ENCODE measurements at places on chromosomes 13 and 19.

DNA sequence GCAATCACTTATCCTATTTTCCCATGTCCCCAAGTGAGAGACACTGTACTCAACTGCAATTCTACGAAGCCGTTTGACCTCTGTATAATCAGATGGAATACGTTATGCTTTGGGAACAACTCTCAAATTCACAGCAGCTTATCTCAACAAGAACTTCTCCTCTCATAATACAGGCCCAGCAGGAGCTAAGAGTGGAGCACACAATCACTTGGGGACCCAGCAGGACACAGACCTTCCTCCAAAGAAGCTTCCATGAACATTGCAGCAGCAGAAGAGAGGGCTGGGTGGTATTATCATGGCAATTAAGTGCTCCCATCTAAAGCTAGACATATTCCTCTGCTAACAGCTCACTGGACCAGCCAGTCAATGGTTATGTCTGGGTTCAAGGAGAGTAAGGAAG, 428.3 kb upstream of the MIR17HG start:
- DNase-seq, result no peak

DNA sequence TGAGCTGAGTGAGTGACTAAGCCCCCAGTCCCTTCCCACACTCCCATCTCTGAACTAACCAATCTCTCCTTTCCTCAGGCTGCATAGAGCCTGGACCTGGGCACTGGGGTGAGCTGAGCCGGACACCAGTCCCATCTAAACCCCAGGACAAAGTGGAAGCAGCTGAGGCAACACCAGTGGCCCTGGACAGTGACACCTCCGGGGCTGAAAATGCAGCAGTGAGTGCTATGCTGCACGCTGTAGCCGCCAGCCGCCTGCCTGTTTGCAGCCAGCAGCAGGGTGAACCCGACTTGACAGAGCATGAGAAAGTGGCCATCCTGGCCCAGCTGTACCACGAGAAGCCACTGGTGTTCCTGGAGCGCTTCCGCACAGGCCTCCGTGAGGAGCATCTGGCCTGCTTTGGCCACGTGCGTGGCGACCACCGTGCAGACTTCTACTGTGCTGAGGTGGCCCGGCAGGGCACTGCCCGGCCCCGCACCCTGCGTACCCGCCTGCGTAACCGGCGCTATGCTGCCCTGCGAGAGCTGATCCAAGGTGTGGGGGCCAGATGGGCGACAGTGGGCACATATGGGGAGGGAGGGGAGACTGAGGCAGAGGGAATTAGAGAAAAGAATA, 6.4 kb downstream of the CCDC97 start:
- DNase-seq, result no peak

DNA sequence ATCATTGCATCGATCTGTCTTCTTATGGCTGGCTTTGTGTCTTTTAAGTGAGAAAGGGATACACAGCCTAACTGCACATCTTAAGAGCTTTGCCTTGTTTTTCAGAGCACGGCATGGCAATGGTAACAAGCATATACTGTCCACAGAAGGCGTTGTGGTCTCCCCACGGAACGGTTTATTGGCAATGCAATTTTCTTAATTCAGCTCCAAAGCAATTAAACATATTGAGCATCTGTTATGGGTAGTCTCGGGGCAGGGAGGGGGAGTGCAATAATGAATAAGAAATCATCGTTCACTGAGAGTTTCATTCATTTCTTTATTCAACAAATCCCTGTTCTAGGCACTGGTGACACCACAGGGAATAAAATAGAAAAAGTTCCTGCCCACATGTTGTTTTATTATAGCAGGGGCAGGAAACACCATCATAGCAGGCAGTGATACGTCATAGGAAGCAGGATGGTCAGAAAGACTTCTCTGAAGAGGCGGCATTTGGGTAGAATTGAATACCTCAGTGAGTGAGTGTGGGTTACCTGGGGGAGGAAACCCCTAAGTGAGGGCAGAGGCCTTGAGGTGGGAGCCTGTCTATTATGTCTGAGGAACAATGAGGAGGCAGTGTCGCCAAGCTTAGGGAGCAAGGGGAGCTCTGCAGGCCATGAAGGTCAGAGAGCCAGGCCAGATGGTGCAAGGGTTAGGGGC, 185.7 kb upstream of the KL start:
- no peak for DNase-seq

DNA sequence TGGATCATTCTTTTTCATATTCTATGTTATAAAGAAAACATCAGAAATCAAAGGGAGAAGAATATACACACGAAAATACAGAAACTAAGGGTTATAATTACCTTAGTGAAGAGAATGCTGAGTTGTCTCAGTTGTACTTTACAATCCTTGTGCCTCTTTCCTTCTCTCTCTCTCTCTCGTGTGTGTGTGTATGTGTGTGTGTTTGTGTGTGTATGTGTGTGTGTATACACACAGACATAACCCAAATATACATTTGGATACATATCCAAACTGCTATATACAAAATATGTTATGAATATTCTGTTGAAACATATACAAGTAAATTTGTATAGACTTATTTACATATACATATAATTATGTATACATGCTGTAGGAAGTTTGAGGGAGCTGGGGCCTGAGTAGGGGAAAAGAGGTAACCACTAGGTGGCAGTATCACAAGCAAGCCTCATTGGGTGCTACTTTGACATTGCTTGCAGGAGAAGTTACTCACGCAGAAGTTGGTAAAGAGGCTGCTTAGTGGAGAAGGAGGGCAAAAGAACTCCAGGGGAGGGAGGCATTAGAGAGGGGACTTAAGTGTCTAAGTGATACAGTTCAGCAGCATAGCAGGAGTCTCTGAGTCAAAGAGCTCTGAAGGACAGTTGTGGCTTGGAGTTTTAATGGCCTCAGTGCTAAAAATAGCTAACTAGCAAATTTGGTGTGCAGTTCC, 465.1 kb upstream of the PCDH20 start:
- DNase-seq, result no peak

- no peak for DNase-seq
These were observed 370.9 kb downstream of the KLF5 start for GRCh38 chr13:73429701-73430100.

Data from fibroblast of skin of left biceps (primary cell).